ENCODE measurements at places on chromosomes 16 and 17.
A peak's percentile ranks its signal among the peaks of the same experiment; 100 is the strongest.

- DNase-seq = no peak
Measured at GRCh38 chr16:14539156-14539555, 90.9 kb downstream of the PARN start.

DNA sequence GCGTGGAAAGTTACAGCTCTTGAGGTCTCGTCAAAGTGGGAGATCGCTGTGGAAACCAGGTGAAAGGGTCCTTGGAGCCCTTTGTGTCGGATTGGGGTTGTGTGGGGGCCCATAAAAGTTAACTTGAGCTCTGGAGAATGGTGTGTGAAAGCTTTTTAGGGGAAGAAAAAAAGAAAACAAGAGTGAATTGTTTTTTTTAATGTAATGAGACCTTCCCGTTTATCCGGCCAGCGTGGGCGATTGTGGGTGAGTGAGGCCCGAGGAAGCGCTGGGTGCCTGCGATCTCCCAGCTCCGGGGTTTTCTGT, 150.6 kb downstream of the MSI2 start:
- no peak for DNase-seq

DNA sequence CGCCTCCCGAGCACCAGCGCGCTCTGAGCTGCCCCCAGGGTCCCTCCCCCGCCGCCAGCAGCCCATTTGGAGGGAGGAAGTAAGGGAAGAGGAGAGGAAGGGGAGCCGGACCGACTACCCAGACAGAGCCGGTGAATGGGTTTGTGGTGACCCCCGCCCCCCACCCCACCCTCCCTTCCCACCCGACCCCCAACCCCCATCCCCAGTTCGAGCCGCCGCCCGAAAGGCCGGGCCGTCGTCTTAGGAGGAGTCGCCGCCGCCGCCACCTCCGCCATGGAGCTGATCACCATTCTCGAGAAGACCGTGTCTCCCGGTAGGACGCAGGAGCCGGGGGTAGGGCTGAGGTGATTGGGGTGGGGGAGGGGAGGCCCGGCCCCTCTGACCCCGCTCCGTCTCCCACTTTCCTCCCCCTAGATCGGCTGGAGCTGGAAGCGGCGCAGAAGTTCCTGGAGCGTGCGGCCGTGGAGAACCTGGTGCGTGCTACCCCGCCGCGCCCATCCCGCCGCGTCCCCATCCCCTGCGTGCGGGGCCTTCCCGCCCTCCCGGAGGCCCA, 329 bp downstream of the KPNB1 start:
- no peak for DNase-seq

DNA sequence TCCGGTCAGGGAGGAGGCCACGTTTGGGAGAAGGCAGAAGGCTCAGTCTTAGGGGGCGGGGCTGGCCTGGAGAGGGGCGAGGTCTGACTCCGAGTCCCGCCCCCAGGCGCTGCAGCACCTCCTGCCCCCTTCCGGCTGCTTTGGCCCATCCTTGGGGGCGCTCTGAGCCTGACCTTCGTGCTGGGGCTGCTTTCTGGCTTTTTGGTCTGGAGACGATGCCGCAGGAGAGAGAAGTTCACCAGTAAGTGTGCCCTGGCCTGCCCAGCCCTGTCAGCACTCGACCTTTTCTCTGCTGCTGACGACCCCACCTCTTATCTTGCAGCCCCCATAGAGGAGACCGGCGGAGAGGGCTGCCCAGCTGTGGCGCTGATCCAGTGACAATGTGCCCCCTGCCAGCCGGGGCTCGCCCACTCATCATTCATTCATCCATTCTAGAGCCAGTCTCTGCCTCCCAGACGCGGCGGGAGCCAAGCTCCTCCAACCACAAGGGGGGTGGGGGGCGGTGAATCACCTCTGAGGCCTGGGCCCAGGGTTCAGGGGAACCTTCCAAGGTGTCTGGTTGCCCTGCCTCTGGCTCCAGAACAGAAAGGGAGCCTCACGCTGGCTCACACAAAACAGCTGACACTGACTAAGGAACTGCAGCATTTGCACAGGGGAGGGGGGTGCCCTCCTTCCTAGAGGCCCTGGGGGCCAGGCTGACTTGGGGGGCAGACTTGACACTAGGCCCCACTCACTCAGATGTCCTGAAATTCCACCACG, 1.5 kb downstream of the TNFRSF12A start:
- DNase-seq = peak; percentile 90

GRCh38 chr17:4365628-4366326, 698 bp downstream of the UBE2G1 start:
- no peak for DNase-seq

- peak; percentile 88 for DNase-seq
Measured at GRCh38 chr16:65757064-65757463, 609.4 kb upstream of the CDH5 start.

DNA sequence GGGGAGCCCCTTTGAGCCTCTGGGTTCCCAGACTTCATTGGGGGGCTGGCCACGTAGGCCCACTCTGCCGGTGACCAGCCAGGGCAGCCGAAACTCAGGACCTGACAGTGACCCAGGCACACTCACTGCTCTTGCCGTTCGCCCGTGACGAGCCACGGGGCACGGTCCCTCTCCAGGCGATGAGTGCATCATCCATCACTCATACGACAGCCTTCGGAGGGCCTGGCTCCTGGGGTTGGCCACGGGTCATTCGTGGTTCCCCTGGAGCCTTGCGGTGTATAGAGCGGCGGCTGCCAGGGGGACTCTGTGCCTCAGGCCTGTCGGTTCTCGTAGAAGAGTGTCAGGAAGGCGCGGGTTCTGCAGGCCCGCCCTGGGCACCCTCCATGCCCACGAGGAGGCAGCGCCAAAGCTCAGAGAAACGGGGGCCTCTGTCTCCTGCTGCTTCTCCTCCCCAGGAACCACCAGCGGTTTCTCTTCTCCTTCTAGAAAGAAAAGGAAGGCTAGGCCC, 11.2 kb upstream of the NUDT16L1 start:
- DNase-seq = no peak

GRCh38 chr16:86953631-86954391, 363.4 kb downstream of the C16orf95 start:
- DNase-seq = peak; percentile 31

DNA sequence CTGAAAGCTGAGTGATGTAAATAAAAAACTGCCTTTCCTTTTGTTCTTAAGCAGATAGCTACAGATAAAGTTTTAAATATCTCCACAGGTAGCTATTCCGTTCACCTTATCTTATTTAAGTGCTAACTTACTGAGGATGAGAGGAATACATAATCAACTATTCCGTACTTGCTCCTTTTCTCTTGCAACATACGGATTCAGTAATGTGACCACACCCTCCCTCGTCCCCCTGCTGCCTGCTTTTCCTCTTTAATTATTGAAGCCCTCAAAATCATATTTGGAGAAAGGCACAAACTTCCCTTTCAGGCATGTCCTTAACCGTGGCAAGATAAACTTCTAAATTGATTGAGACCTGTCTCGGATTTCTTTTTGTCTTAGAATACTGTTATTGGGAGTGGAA, 101.4 kb downstream of the MAP2K4 start:
- DNase-seq = no peak

GRCh38 chr16:88722784-88723506, 16.6 kb downstream of the CTU2 start:
- DNase-seq = no peak

DNA sequence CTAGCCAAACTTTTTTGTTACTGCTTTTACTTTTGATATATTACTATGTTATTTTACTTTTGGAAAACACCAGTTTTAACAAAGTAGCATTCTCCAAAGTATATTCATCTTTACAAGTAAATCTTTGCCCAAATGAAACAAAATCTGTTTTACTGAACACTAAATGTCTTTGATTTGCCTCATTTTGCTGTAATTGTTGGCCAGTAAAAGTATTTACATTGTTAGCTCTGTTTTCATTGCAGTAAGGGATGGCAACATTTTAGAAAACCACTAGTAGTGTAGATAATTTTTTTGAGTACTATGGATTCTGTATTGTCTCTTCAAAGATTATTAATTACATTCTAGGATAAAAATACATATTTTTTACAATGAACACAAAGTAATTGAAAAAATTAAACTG, 10.6 kb downstream of the SNTB2 start:
- no peak for DNase-seq

GRCh38 chr17:48993305-48993704, 3.9 kb upstream of the IGF2BP1 start:
- no peak for DNase-seq

DNA sequence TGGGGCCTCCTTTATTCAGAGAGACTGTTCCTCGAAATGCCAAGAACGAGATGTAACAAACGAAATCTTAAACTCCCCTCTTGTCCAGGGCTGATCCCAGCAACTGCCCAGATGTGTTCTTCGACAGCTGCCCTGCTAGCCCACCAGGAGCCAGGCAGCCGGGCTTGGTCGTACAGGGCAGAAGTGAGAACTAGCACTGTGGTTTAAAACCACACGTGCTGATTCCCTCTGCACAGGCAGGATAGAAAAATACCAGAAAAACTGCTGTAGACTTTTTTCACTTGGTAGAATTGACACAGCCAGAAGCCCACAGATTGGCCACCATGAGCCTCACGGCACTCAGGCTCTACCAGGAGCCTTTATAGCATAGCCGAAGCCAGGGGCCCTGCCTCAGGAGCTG, 33.1 kb downstream of the PLD6 start:
- DNase-seq = no peak

DNA sequence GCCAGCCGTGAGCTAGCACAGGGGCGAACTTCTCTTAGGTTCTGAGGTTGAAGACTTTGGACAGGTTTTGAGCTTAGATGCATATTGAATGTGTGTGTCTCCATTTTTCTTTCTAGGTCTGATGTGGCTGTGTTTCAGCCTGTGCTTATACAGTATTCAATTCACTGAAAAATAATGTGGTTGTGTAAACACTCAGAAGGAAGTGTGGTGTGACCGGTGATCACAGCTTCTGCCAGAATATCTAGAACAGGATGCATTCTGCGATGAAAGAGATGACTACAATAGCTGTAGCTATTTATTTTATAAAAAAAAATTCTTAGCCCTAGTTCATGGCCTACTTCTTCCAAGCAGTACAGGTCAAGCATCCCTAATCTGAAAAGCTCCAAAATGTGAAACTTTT, 64.4 kb downstream of the MAP2K6 start:
- DNase-seq = no peak

- DNase-seq = no peak
Measured at GRCh38 chr17:63438092-63439051, 7.7 kb downstream of the CYB561 start.

DNA sequence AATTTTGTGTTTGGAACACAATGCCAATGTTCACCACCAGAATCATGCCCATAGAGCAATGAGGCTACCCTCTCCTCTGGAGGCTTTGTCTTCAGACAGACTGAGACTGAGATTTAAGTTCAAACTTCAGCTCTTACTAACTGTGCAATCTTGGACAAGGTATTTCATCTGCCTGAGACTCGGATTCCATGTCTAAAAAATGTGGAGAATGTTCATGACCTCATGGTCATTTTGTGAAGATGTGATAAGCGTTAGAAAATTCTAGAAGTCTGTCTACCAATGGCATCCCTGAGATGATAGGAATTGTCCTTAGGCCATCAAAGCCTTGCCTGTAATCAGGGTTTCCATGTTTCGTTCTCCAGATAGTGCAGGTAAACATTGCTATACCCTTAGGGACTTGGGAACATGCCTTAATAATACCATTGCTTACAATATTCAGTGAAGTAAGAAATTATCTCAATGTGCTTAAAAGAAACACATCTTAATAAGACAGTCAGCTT, 388.2 kb upstream of the MAF start:
- DNase-seq = no peak

DNA sequence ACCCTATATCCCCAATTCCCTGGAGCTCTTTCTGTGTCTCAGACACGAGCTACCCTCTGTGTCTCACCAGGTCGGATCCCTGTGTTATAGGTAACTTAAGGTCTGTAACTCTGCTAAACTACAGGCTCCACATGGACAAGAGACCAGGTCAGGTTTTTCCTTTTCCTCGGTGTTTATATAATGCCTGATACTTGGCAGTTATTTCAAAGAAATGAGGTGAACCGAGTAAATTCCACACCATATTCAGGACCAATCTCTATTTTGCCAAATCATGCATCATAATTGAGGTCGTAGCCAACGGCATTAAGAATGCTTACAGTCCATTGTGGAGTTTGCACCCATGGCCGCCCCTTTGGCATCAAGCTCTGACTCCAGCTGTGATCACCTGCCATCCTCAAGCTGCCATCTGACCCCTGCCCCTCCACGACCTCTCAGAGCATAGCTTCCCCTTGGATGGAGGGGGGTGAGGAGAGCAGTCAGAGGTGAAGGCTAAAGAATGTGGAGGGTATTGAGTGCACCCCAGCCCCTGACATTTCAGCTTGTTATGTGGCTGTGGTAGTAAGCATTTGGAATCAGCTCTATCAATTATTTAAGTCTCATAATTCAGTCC, 434.7 kb upstream of the RBFOX1 start:
- no peak for DNase-seq

DNA sequence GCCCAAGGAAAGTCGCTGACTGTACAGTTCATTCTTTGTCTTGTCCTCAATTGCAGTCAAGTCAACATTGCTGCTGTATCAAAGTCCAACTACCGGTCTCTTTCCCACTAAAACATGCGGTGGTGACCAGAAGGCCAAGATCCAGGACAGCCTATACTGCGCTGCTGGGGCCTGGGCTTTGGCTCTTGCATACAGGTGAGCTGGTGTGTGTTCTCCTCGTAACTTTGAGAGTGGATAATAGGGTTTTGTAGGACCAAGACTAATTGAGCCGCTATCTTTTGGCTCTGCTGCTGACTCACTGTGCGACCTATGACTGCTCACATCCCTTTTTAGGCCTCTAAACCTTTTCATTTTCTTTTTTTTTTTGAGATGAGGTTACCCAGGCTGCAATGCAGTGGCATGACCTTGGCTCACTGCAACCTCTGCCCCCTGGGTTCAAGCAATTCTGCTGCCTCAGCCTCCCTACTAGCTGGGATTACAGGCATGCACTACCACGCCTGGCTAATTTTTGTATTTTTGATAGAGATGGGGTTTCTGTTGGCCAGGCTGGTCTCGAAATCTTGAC, 38.7 kb downstream of the PHKB start:
- no peak for DNase-seq

DNA sequence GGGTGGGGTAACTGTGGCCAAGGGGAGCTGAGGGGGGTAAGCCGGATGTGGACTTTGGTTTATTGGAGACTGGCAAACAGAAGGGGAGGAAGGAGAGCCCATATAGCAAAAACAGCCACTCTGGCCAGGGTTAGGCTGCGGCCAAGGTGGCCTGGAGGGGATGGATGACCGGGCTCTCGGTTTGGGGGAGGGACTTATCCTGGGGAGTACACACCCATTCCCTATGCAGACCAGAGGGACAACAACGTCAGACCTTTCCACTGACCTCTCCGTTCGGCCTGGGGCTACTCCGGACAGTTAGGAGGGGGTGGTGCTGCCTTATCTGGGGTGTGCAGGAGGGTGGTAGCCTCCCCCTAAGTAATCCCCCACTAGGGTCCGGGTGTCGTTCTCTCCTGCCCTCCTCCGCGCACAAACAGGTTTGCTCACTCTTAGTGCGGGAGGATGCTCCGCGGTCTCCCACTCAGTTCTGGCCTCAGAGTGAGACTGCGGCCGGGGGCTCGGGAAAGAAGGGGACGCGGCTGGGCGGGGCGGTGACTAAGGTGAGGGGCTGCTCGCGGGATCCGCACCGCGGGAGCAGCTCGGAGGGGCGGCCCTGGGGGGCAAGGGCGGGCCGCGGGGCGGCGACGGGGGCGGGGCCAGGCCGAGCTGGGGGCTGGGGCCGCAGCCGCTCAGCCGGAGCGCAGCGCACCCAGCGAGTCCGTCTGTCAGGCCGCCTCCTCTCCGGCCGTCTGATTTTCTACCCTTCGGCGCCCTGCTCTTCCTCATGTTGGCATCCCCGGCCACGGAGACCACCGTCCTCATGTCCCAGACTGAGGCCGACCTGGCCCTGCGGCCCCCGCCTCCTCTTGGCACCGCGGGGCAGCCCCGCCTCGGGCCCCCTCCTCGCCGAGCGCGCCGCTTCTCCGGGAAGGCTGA, at the start of gene WNK4:
Gene WNK4 (plus strand): TSS at position 675 of the 915 bp plus-strand sequence. CDS start 89 bp downstream, at position 764.
- DNase-seq = no peak

Measured in SJCRH30 (cell line).